ENCODE measurements at places on chromosomes 5 and 9. TPM values are rescaled to one million over a fixed set of nuclear protein-coding genes. Genes with fewer than 3 reads are reported as not detected.

DNA sequence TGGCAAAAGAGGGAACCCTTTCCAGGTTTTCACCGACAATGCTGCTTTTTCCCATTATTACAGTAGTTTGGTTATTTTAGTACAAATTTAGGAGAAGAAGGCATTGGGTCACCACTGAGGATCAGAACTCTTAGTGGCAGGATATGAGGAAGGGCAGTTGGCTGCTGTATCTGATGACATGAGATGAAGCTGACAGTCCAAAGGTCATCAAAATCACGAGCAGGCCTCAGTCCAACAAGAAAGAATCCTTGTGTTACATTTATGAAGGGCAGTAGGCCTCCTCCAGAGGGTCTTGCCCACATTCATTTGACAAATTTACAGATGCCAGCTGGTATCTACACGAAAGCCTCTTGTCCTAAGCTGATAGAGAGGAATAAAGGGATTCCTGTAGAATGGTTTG lies 49.5 kb upstream of the COL15A1 start:
- ATAC-seq, result no peak

DNA sequence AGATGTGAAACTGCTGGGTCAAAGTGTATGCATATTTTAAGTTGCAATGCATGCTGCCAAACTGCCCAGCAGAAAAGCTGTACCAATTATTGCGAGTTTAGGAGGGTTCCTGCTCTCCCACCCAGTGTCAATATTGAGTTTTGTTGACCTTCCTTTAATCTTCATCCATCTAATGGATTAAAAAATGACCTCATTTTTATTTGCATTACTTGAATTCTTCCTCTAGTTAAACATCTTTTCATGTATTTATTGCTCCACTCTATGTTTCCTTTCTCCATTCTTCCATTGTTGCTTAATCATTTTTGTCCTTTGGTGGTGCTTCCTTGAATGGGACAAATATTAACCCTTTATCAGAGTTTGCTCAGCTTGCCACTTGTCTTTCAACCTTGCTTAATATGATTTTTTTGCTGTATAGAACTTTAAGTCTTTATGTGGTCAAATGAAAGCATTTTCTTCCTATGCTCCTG lies 32.4 kb downstream of the TLE1 start:
- ATAC-seq, result no peak

- no peak for ATAC-seq
These were observed 171.6 kb downstream of the FAM174A start for GRCh38 chr5:100706776-100707175.

DNA sequence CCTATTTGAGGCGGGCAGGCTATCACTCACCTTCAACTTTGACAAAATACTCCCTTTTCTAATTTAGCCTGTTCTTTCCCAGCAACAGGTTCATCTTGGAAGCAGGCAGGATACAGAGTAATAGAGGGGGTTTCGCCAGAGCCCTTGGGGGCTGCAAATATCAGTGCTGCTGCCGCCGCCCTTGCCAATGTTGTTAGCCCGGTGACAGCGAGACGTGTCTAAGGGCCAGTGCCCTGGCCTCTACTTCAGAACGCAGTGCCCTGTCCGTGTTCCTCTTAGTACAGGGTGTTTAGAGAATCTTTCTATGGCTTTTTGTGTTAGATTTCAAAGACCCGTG lies 703 bp downstream of the FAM120AOS start:
- ATAC-seq, result no peak

DNA sequence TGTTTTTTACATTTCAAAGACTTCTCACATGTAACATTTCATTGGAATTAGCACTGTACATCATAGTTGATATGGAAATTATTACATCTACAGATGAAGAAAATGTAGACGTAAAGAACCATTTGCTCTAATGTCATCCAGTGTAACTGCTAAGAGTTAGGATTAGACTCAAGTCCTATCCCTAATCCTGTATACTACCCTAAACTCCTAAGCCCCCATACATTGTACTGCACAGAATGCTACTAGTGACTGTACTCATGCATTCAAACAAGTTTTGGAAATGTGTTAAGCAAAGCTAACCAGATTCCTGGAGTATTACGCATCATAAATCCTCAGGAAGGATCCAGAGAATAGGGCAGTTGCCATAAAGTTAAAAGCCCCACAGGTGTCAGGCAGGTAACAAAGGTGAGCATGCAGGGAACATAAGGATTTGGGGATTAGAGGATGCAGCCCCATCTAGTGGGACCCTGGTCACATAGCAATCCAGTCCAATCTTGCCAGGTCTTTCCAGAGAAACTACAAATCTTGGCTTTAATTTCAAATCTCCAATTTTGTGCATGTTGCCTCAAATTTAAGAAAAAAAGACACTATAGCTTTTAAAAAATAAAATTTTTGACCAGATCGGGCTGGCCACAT lies 32.0 kb downstream of the HAVCR1 start:
- no peak for ATAC-seq

GRCh38 chr5:157659868-157660660 lies 7.8 kb upstream of the SOX30 start:
- no peak for ATAC-seq

GRCh38 chr5:119383008-119383407 lies 27.2 kb downstream of the TNFAIP8 start:
- no peak for ATAC-seq

- no peak for ATAC-seq
These were observed 1105.0 kb downstream of the MAT2B start for GRCh38 chr5:164610374-164610773.

DNA sequence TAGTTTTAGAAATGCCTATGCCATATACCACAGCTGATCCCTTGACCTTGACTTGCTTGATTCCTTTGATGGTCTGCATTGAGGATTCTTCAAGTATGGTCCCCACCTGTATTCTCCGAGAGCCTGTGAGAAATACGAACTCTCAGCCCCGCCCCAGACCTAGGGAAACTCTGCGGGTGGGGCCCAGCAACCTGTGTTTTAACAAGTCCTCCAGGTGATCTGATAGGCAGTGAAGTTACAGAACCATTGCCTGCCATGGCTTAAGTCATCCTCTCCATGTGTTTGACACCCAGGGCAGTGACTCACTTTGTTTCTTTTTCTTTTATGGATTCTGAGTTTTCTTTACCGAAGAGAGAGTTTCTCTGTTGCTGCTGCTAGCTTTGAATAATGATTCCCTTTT lies 18.5 kb downstream of the FRMPD1 start:
- ATAC-seq, result no peak

- no peak for ATAC-seq
These were observed 12.5 kb upstream of the SYNPO start for GRCh38 chr5:150627731-150628545.

DNA sequence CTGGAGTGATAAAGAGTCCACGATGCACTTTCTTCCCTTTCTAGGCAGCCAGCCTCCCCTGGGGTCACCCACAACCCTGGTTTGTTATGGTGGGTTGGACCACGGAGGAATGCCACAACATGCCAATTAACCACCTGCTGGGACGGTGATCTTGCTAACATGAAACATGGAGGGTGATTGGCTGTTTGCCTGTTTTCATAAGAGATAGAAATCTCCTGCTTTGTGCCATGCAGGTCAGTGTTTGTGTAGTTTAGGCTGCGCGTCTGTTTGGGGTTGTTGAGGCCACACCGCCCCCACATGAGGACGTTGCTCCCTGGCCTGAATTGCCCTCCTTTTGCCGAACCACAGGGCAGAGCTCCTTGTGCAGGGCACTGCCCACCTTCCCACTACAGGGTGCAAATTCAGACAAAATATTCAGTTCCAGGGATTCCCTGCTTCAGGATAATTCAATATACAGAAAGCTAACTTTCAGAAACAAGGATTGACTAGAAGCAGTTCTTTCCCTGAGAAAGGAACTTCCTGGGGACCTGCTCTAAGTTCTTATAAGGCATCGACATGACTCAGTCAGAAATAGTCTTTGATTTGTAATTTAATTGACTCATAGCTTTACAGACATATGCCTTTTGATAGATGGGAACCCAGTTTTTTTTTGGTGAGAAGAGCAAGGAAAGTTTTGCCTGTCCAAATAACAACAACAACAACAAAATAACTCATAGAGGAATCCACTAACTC lies 427.6 kb downstream of the GADD45G start:
- no peak for ATAC-seq

DNA sequence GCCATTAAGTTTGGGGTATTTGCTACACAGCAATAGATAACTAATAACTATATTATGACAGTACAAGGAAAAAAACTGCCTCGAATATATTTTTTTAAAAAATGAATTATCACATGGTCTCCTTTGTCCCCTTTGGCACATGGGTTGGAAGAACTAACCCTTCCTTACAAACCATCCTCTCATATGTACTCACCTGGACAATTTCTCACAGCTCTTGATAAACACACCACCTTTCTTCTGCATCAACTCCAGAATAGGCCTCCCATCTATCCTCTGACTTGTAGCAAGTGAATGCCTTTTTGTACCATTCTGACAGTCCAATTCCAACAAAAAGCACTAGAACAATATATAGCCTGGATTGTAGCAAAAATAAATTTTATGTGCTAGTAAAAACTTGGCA lies 78.7 kb upstream of the LARP1 start:
- no peak for ATAC-seq

GRCh38 chr9:92608909-92609445 lies 61.0 kb downstream of the IPPK start:
- peak; percentile 48 for ATAC-seq

DNA sequence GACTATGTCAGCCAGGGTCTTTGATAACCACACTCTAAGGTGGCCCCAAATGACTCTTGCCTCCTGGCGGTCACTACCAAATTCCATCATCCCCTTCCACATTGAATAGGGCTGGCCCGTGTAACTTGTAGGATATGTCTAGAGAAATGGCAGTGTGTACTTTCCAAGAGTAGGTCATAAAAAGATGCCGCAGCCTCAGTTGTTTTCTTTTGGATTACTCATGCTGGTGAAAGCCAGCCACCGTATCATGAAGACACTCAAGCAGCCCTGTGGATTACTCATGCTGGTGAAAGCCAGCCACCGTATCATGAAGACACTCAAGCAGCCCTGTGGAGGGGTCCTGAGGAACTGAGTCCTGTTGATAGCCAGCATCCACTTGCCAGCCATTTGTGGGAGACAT lies 172.0 kb upstream of the TBC1D2 start:
- no peak for ATAC-seq

- no peak for ATAC-seq
These were observed 20.5 kb downstream of the ERAP2 start for GRCh38 chr5:96896806-96897205.

GRCh38 chr5:62780888-62781287 lies 202.3 kb downstream of the LRRC70 start:
- ATAC-seq, result no peak

DNA sequence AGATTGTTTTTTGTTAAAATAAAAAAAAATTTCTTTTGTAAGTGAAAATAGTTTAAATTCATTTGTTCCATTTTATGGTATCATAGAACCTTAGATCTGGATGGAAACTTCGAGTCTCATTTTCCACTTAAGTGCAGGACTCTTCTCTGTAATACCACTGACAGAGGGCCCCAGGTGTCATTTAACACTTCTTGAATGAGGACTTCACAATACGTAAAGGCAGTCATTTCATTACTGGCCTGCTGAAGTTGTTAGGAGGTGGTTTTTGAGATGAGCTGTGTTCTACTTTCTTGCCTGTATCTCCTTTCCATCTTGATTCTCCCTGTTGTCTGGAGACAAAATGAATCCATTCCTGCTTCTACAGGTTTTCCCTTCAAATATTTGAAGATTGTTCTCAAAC lies 455.3 kb downstream of the DMRT2 start:
- ATAC-seq, result no peak

DNA sequence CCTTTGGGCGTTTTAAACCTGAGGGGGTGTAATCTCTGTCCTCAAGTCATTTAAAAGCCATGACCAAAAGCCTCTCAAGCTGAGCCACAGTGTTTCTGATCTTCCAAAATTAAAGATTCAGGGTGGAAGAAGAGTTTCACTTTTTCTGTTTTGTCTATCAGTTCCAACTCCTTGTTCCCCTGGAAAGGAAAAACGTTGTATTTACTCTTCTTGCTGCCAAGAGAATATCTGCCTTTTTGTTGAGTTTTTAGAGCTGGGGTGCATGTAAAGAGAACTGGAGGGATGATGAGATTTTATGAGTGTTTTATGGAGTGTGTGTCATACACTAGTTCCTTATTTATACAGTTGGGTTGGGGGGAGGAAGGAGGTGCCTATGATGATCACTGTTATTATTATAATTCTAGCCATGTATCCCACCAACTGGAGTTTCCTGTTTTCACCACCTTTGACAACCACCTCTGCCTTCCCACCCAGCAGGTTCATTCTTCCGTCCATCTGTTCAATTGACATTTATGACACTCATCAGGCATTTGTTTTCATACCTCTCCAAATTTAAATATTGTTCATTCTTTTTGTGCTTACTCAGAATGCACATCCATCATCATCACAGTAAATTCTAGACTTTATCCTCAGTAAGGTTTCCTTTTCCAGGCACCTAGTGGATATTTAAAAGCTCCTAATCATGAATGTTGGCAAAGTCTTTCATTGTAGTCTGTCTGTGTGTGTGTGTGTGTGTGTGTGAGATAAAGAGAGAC lies 97.9 kb upstream of the MPDZ start:
- no peak for ATAC-seq

- no peak for ATAC-seq
These were observed 345.7 kb downstream of the DRD1 start for GRCh38 chr5:175098301-175098700.

GRCh38 chr5:159456722-159457465 lies 126.6 kb upstream of the IL12B start:
- no peak for ATAC-seq

DNA sequence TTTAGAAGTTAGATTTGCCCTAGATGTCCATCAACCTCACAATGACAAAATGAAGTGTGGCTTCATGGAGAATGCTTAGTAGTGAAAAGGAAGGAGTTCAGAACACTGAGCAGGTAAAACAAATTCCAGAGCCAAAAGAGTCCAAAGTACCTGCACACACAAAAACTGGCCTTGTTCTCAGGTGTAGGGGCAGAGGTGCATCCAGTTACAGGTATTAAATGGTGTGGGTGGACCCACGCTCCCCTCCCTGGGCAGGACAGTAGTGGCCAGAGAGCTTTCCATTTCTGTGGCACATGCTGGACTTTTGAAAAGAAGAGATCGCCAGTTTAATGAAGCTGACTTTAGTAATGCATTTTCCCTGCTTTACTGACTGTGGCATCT lies 47.2 kb downstream of the SECISBP2 start:
- ATAC-seq, result no peak

- ATAC-seq, result peak; percentile 46
These were observed 7.1 kb downstream of the NFX1 start for GRCh38 chr9:33297432-33297831.

- no peak for ATAC-seq
These were observed 9.8 kb downstream of the NTNG2 start for GRCh38 chr9:132171702-132172101.

The SH3TC2 gene
- total RNA-seq, result 2.3 TPM

The QRFP gene
- not detected for total RNA-seq

The SLC46A2 gene
- not detected for total RNA-seq

The GFRA3 gene
- 6.4 TPM for total RNA-seq

All from gastroesophageal sphincter (tissue), 4 donors.